ENCODE measurements at places on chromosomes 12 and 14. TPM values are rescaled to one million over a fixed set of nuclear protein-coding genes. Genes with fewer than 3 reads are reported as not detected.

The XPOT gene
- 71.5 TPM for total RNA-seq

The KRT4 gene
- 0.34 TPM for total RNA-seq

The ITGB7 gene
- 1.4 TPM for total RNA-seq

The KRT73 gene
- total RNA-seq, result not detected

The SERPINA9 gene
- not detected for total RNA-seq

The SMOC1 gene
- 2.0 TPM for total RNA-seq

The OR9K2 gene
- not detected for total RNA-seq

The PLEKHD1 gene
- total RNA-seq, result under 0.01 TPM

The TAC3 gene
- not detected for total RNA-seq

The STAC3 gene
- total RNA-seq, result 0.63 TPM

The CCDC177 gene
- 0.09 TPM for total RNA-seq
